ENCODE measurements at places on chromosomes 12 and 14. TPM values are rescaled to one million over a fixed set of nuclear protein-coding genes. Genes with fewer than 3 reads are reported as not detected.

DNA sequence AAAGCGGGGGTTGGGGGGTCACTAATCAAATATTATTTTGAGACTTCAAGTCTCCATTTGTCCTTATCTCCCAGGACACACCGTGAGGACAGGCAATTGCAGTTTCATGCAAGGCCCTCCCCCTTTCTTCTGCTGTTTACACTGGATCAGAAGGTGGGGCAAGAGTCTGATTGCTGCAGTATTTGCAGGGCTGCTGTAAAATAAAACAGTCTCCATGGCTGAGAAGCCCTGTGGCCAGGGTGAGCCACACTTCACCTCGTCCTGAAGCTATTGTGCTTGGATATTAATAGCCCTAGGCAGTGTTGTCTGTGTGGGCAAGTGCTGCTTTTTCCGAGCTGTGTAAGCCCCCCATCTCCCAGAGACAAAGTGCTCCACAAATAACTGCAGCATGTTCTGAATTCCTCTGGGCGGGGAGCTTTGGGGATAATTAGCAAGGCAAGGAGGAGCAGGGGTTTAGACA lies 187.4 kb upstream of the NTF3 start:
- H3K4me3 ChIP-seq: no peak overlapping the region
- H3K36me3 ChIP-seq: no peaks in the 10 kb centered on the region
- DNase-seq: no peak
- H3K4me1 ChIP-seq: no peaks in the 10 kb centered on the region

The PITPNM2 gene
- total RNA-seq: 21.8 TPM

- H3K27me3 ChIP-seq: no peaks in the 10 kb centered on the region
- H3K4me3 ChIP-seq: no peak overlapping the region
- DNase-seq: no peak
- no peaks in the 10 kb centered on the region for H3K36me3 ChIP-seq
- no peak overlapping the region for H3K27ac ChIP-seq
Observed at GRCh38 chr14:93302688-93303581, 29.9 kb downstream of the BTBD7 start.

- H3K36me3 ChIP-seq: peaks cover 91% of the 10 kb centered on the region
- DNase-seq: no peak
- no peaks in the 10 kb centered on the region for H3K27me3 ChIP-seq
- H3K4me1 ChIP-seq: peaks cover 21% of the 10 kb centered on the region
- no peak overlapping the region for H3K27ac ChIP-seq
Observed at GRCh38 chr12:112964067-112964670, 14.2 kb upstream of the OAS2 start.

- H3K4me3 ChIP-seq: no peak overlapping the region
- H3K27ac ChIP-seq: no peak overlapping the region
- no peaks in the 10 kb centered on the region for H3K4me1 ChIP-seq
- no peaks in the 10 kb centered on the region for H3K27me3 ChIP-seq
- H3K36me3 ChIP-seq: no peaks in the 10 kb centered on the region
Observed at GRCh38 chr12:88868050-88868449, 287.8 kb upstream of the KITLG start.

GRCh38 chr14:29077916-29078315 lies 311.3 kb downstream of the FOXG1 start:
- no peak overlapping the region for H3K27ac ChIP-seq
- no peaks in the 10 kb centered on the region for H3K4me1 ChIP-seq
- no peak overlapping the region for H3K4me3 ChIP-seq

GRCh38 chr14:54577494-54577893 lies 10.6 kb downstream of the SAMD4A start:
- no peaks in the 10 kb centered on the region for H3K4me1 ChIP-seq
- H3K36me3 ChIP-seq: peaks cover 10% of the 10 kb centered on the region
- DNase-seq: no peak
- H3K27me3 ChIP-seq: peaks cover 5% of the 10 kb centered on the region
- H3K4me3 ChIP-seq: no peak overlapping the region
- no peak overlapping the region for H3K27ac ChIP-seq

GRCh38 chr14:32818581-32818980 lies 120.1 kb upstream of the NPAS3 start:
- H3K27me3 ChIP-seq: no peaks in the 10 kb centered on the region
- no peaks in the 10 kb centered on the region for H3K36me3 ChIP-seq
- no peak for DNase-seq
- no peak overlapping the region for H3K4me3 ChIP-seq
- no peaks in the 10 kb centered on the region for H3K4me1 ChIP-seq
- H3K27ac ChIP-seq: no peak overlapping the region

GRCh38 chr12:83971781-83972180 lies 940.8 kb downstream of the SLC6A15 start:
- H3K4me3 ChIP-seq: no peak overlapping the region
- H3K36me3 ChIP-seq: no peaks in the 10 kb centered on the region
- no peaks in the 10 kb centered on the region for H3K4me1 ChIP-seq
- no peak overlapping the region for H3K27ac ChIP-seq

The ZNF84 gene
- total RNA-seq: 23.6 TPM

GRCh38 chr12:39886106-39886505 lies 219.8 kb downstream of the SLC2A13 start:
- no peaks in the 10 kb centered on the region for H3K27me3 ChIP-seq
- no peaks in the 10 kb centered on the region for H3K4me1 ChIP-seq
- H3K27ac ChIP-seq: no peak overlapping the region
- H3K36me3 ChIP-seq: no peaks in the 10 kb centered on the region
- no peak overlapping the region for H3K4me3 ChIP-seq
- DNase-seq: no peak

DNA sequence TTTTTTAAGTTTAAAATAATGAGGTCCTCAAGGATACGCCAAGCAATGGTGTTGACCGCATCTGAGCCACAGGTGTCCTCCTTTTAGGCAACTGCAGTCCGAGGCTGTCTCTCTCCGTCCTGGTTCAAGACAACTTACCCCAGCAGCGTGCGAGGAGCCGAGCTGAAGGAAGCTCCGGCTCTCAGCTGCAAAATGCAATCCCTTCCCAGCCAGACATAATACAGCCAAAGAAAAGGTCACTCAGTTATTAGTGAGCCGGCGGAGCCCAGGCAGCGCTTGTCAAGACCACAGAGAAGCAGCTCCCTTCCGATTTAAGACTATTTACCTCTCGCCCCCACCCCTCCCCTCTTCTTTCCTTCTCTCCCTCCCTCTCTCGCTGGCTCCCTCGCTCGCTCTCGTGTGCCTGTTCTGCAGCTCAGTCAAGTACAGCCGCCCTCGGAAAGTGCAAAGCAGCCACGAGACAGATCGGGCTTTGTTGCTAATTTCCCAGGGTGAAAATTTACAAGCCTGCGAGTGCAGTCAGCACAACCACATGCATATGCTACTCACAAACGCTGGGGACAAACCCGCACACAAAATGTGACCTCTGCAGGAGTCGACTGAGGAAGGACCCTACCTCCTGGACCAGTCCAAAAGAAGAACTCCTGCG lies 363 bp upstream of the LMO3 start:
- peaks cover 2% of the 10 kb centered on the region for H3K4me1 ChIP-seq
- no peak for DNase-seq
- H3K36me3 ChIP-seq: no peaks in the 10 kb centered on the region
- peaks cover 48% of the 10 kb centered on the region for H3K27me3 ChIP-seq
- no peak overlapping the region for H3K27ac ChIP-seq

DNA sequence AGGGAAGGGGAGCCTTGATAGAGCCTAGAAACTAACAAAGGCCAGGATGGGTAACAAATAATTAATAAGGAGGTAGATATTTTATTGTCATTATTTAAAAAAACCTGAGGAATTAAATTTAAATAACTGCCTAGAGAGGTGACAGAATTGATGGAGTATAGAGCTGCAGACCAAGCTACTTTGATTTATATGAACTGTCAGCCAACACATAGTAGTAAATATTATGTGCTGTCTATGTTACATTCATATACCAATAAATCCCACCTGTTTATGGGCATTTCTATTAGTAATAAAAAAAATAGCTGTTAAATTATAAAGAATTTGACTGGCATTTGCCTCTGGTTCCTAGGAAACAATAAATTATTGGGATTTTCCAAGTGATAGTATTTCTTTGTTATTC lies 37.7 kb downstream of the TSPAN19 start:
- no peak overlapping the region for H3K27ac ChIP-seq
- no peaks in the 10 kb centered on the region for H3K36me3 ChIP-seq
- H3K27me3 ChIP-seq: no peaks in the 10 kb centered on the region
- DNase-seq: no peak

DNA sequence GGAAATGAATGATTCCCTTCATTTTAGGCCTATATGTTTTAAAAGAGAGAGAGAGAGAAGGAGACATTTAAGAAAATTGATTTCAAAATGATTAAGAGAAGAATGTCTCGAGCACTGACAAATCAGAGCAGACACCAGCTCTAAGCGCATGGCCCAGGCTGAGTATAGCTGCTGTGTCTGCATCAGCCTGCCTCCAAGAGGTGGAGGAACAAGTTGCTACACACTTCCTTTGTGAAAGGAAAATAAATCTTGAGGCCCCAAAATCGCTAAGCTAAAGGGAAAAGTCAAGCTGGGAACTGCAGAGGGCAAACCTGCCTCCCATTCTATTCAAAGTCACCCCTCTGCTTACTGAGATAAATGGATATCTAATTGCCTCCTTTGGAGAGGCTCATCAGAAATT lies 728.7 kb upstream of the TMEM132C start:
- no peak for DNase-seq
- H3K4me1 ChIP-seq: no peaks in the 10 kb centered on the region
- no peak overlapping the region for H3K4me3 ChIP-seq
- no peaks in the 10 kb centered on the region for H3K27me3 ChIP-seq
- no peak overlapping the region for H3K27ac ChIP-seq

The KRT78 gene
- total RNA-seq: not detected

GRCh38 chr14:74630881-74631690 lies 19.0 kb upstream of the LTBP2 start:
- H3K36me3 ChIP-seq: no peaks in the 10 kb centered on the region
- H3K27ac ChIP-seq: no peak overlapping the region
- H3K4me1 ChIP-seq: peaks cover 2% of the 10 kb centered on the region
- peaks cover 7% of the 10 kb centered on the region for H3K27me3 ChIP-seq
- no peak overlapping the region for H3K4me3 ChIP-seq
- DNase-seq: no peak
